ENCODE measurements at places on chromosomes 6 and 20.

DNA sequence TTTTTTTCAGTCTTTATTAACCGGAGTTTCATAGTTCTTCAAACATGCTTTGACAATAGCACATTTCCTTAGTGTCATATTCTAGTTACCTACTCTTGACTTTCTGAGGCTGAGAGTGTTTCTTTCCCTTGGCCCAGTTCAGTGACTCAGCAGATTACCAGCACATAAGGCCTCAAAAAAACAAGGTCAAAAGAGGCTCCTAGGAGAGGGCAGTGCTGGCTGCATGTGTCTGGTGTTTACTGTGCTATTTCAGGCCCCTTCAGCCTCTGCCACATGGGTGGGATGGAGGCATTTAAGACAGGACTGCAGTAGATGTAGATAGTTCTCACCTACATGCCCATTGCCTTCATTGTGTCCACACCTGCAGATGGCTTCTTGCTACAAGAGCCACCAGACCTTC, 198.2 kb upstream of the SSTR4 start:
- DNase-seq: peak; percentile 67

- DNase-seq: no peak
Observed at GRCh38 chr20:51651921-51652549, 109.5 kb upstream of the NFATC2 start.

DNA sequence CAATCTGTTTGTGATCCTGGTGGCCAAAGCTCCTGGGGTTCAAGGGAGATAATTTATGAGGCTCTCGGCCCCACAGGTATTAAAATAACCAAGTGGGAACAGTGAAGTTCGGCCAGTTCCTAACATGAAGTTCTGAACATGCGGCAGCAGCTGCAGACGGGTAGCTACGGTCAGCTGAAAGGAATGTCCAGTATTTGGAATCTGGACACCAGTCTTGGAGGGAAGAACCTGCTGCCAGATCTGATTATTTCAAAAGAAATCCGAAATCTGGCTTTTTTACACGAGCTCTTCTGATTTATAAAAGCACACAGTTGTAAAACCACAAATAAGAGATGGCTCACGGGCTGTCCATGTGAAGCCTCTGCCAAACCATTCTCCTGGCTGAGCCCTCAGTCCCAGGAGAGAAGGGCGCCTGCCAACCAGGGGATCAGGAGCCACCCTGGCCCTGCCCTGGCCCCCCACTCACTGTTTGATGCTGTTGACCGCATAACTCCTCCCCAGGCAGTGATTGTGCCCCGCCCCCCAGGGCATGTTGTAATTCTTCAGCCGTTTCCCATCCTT, 28.2 kb upstream of the KCNB1 start:
- DNase-seq: peak; percentile 38

- DNase-seq: peak; percentile 45
Observed at GRCh38 chr6:147268254-147268653, 64.0 kb downstream of the STXBP5 start.

DNA sequence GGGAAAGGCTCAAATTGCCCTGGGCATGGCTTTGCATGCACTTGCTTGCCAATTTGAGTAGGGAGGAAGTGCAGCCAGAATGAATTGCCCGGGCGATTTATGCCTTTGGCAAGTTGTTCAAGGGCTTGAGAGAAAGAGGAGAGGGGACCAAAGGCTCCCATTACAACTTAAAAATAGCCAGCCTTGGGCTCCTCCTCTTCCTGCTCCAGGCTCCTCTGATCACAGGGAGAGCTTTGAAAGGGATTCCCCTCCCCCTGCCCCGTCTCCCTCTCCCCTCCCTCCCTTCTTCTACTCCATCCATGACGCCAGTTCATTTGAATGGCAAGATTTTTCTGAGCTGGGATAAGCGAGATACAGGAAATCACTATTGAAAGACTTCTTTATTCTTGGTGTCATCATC, 304.9 kb upstream of the JAG1 start:
- no peak for DNase-seq

DNA sequence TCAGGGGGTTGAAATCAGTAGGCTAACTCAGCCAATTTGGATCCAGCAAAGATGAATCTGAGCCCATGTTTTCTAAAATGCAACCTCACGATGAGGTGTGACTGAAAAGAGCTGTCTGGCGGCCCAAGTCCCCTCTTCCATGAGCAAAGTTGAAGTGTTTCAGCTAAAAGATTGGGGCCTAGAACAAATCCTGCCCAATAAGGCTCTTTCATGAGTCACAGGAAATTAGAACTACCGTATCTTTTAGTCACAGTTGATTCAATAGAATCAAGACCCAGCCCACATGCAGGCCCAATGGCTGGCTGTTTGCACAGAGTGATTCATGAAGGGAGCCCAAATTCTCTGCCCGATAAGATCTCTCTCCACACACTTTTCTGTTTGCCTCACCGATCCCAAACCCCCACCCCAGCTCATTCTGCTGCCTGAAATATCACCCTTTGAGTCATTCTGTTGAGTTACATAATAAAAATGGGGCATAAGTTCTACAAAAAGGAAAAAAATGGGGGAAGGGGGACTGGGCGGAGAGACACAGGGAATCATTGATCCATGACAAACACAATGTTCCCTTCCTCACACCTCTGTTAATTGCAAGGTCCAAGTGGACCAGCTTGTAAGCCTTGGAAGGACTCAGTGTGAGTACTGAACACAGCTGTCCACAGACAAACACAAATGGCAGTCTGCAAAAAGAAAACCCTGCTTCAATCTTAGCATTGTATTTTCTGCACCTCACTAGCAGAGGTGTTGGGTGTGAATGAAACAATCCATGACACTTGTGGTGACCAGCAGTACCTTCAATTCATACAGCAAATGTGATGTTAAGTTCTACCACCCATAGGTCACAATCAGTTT, 13.8 kb downstream of the FOXQ1 start:
- DNase-seq: peak; percentile 85

- peak; percentile 35 for DNase-seq
Observed at GRCh38 chr6:52975580-52975979, 19.5 kb downstream of the GSTA4 start.

DNA sequence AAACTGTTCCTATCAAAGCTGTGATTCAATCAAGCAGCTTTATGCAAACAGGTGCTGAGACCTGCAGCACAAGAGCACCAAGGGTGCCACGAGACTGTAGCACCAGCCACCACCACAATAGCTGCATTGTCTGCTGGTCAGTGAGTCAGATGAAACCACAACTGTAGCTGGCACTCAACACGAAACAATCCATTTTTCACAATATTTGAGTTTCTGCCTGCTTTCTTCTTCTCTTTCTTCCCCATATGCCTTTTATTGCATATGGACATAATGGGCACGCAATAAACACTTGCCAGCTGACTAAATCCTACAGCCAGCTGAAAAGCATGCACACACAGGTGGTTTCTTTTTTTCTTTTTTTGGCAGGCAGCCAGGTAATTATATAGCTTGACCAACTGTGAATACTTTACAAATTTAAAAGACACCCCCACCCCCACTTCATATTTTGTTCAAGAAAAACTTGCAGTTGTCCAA, 16.6 kb downstream of the SLC2A12 start:
- peak; percentile 36 for DNase-seq

DNA sequence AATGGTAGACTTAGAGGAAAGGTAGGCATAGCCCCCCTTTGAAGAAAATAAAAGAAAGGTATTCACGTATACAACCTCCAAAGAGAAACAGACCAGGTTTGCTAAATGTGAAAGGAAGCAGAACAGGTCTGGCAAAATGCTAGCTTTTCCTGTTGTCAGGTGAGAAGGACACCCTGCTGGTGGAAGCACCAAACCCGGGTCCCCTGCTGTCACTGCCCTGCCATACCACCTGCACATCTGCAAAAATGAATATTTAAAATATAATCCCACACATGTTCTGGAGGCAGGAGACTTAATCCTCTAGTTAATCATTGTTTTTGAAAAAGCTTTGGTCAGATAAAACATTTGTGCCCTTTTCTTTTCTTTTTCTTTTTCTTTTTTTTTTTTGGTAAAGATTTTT, 48.9 kb upstream of the OLIG3 start:
- no peak for DNase-seq

DNA sequence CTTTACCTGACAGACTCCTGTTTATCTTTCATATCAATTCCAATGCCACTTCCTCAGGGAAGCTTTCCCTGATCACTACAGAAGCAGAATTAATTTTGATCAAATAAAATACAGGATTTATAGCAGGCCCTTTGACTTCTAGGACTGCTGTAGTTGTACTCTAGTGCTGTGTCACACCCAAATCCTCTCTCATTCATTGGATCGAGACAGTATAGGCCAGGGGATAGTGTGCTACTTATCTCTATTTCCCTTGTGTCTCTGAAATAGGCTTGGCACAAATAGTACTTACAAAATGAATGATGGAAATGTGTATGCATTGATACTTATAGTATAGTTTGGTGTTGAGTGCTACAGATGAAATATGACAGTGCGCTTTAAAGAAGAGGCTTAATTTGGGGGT, 19.8 kb downstream of the RALY start:
- no peak for DNase-seq

- DNase-seq: no peak
Observed at GRCh38 chr20:34717230-34718095, 13.3 kb downstream of the TP53INP2 start.

DNA sequence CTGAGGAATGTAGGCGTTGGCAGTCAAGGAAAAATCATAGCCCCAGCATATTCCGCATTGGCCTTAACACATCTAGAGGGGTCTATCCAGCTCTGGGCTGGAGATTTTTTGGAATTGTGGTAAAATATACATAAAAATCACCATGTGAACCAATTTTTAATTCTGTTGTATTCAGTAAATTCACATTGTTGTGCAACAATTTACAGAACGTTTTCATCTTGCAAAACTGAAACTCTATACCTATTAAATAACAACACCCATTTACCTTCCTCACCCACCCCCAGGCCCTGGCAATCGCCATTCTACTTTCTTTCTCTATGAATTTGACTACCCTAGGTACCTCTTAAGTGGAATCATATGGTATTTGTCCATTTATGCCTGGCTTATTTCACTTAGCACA, 6.8 kb upstream of the JAG1 start:
- DNase-seq: no peak

DNA sequence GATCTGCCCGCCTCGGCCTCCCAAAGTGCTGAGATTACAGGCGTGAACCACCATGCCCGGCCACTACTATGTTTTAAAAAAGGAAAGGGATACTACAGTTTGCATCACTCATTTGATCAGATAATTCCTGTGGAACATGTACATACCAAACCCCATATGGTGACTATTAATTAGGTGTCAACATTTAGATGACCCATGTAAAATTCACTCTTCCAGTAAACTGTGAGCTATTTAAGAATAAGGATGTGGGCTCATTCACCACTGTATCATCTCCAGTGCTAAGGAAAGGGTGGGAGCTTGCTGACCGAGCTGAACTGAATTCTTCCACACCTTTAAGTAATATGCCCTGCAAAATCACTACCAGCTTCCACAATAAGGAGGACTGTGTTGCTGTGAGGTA, 127.5 kb downstream of the BTBD9 start:
- DNase-seq: no peak

- DNase-seq: no peak
Observed at GRCh38 chr6:5278565-5279120, 17.3 kb downstream of the FARS2 start.

- DNase-seq: peak; percentile 64
Observed at GRCh38 chr6:125114248-125114858, 39.2 kb upstream of the TPD52L1 start.

- DNase-seq: peak; percentile 32
Observed at GRCh38 chr6:115570331-115570730, 490.4 kb downstream of the FRK start.

- DNase-seq: no peak
Observed at GRCh38 chr20:54526801-54527200, 51.4 kb downstream of the DOK5 start.

DNA sequence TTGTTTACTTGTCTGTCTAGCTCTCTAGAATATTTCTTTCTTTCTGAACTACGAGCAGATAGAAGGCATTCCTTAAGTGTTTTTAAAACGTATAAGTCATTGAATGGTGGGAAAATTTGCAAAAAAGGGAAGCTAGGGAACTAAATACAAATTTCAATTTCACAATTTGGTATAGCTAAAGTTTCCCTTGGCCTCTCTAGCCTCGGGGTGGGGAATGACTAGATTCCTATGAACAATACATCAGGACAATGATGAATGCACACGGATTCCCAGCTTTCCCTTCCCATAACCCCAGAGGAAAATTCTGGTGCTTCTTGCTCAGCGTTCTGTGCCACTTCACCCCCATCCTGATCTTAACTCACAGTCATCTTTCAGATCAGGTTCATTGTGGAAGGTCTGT, 113.3 kb upstream of the ASF1A start:
- DNase-seq: no peak

DNA sequence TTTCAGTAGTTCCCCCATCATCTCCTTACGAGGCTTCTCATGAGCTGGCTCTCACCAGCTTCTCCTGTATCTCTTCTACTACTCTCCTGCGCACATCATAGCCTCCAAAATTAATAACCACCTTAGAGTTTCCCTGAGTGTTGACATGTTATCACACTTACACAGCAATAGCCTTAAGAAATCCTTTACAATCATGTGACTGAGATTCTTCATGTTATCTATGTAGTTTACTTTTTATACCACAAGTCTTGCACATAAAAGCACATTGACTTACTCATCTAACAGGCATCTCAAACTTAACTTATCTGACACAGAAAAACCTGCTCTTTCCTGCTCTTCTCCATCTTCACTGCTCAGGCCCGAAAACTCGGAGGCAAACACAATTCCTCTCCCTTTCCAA, 103.7 kb upstream of the TAB2 start:
- DNase-seq: peak; percentile 7

- no peak for DNase-seq
Observed at GRCh38 chr6:144262470-144263369, 22.4 kb upstream of the UTRN start.

- peak; percentile 9 for DNase-seq
Observed at GRCh38 chr6:51513891-51514747, 573.3 kb downstream of the PKHD1 start.

GRCh38 chr20:41287327-41287726, 30.2 kb downstream of the ZHX3 start:
- DNase-seq: peak; percentile 80

DNA sequence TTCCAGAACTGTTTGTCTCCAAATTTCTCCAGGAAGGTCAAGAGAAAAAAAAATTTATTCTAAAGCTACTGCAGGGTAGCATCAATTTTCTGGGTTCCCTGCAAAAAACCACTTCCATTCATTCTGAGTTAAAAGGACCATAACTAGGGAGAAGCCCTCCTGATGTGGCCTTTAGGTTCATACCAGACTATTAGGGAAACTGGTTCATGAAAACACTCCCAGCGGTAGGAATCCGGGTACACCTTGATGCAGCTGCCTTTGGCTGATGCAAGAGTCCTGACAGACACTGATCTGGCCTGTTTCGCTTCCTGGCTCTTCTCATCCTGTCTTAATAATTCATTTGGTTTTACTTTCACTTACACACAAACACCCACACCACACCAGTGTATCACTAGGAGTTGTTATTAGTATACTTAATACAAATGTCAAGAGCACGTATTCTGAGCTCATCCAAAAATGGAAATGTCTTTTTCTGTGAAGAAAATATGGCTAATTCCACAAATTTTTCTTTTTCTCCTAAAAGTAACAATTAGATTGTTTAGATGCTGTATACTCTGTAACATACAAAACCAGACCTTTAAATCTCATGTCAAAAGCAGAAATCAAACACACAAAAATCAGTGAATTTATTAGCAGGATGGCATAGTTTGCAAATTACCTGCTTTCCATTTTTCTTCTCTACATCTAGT, 38.4 kb upstream of the ARHGAP18 start:
- DNase-seq: peak; percentile 50
